CD4-positive, alpha-beta T cell (primary cell): ENCODE measurements at places on chromosomes 6 and 20. TPM values are rescaled to one million over a fixed set of nuclear protein-coding genes. Genes with fewer than 3 reads are reported as not detected.
A peak's percentile ranks its signal among the peaks of the same experiment; 100 is the strongest.

MUC21 gene
- not detected for total RNA-seq

GRCh38 chr6:56525974-56526789 lies 116.5 kb downstream of the DST start:
- no peaks in the 10 kb centered on the region for H3K4me1 ChIP-seq
- H3K27ac ChIP-seq, result no peak overlapping the region
- no peak for DNase-seq
- no peaks in the 10 kb centered on the region for H3K27me3 ChIP-seq

GRCh38 chr6:37451441-37452193 lies 18.6 kb downstream of the CMTR1 start:
- H3K4me1 ChIP-seq, result no peaks in the 10 kb centered on the region
- no peak overlapping the region for H3K27ac ChIP-seq
- no peaks in the 10 kb centered on the region for H3K27me3 ChIP-seq
- H3K36me3 ChIP-seq, result peaks cover 90% of the 10 kb centered on the region
- DNase-seq, result no peak
- no peak overlapping the region for H3K4me3 ChIP-seq

DNA sequence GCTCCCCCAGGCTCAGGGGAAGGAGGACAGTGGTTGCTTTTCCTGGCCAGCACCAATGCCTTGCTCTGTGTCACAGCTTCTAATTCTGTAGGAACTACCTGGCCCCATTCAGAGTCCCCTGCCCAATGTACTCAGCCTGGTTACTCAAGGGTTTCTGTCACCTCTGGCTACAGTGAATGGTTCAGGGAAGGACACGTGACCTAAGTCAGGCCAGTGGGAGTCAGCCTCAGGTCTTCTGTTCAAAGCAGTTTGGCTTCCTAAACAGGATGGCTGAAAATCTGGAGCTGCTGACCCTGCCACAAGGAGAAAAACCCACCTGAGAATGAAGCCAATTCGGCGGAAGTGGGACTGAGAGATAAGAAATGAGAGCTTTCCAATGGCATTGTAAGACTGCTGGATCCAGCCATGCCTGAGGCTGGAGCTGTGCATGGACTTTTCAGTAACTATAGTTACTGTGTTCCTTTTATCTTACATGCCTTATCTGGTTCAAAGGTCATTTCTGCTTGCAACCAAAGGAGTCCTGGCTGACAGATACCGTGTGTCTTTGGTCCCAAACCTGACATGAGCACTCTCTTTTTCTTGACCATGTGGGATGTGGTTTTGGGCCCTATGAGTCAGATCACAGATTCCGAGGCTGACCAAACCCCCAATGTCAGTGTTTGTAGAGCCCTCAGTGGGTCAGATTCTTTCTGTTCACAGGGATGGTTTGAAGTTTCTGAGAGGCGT lies 104.3 kb downstream of the SULF2 start:
- H3K36me3 ChIP-seq, result no peaks in the 10 kb centered on the region
- no peaks in the 10 kb centered on the region for H3K27me3 ChIP-seq
- H3K27ac ChIP-seq, result no peak overlapping the region

SLC22A16 gene
- total RNA-seq, result not detected

TMEM239 gene
- total RNA-seq, result not detected

GRCh38 chr6:26305641-26305969 lies 59.4 kb upstream of the BTN3A2 start:
- DNase-seq, result no peak
- H3K4me3 ChIP-seq, result peak overlapping the region; percentile 60
- no peak overlapping the region for H3K27ac ChIP-seq
- H3K27me3 ChIP-seq, result no peaks in the 10 kb centered on the region
- no peaks in the 10 kb centered on the region for H3K36me3 ChIP-seq
- H3K4me1 ChIP-seq, result peaks cover 5% of the 10 kb centered on the region

RIPOR2 gene
- total RNA-seq, result 129 TPM

- H3K4me1 ChIP-seq, result peaks cover 28% of the 10 kb centered on the region
- peak overlapping the region; percentile 59 for H3K4me3 ChIP-seq
- no peaks in the 10 kb centered on the region for H3K36me3 ChIP-seq
- peak; percentile 77 for DNase-seq
- H3K27me3 ChIP-seq, result no peaks in the 10 kb centered on the region
These were observed 93.9 kb upstream of the BTN3A2 start for GRCh38 chr6:26270903-26271667.

- H3K4me1 ChIP-seq, result no peaks in the 10 kb centered on the region
- H3K27ac ChIP-seq, result no peak overlapping the region
- no peak for DNase-seq
These were observed 19.5 kb upstream of the CNKSR3 start for GRCh38 chr6:154529957-154530356.

- H3K4me3 ChIP-seq, result no peak overlapping the region
- no peaks in the 10 kb centered on the region for H3K4me1 ChIP-seq
- H3K36me3 ChIP-seq, result no peaks in the 10 kb centered on the region
- no peak for DNase-seq
- H3K27ac ChIP-seq, result no peak overlapping the region
These were observed 112.9 kb upstream of the TOP1 start for GRCh38 chr20:40915756-40916155.

- peaks cover 52% of the 10 kb centered on the region for H3K27me3 ChIP-seq
- H3K27ac ChIP-seq, result no peak overlapping the region
- peak overlapping the region; percentile 51 for H3K4me3 ChIP-seq
These were observed 1.7 kb upstream of the DLL1 start for GRCh38 chr6:170292407-170293158.

CCN5 gene
- not detected for total RNA-seq

HLA-DMB gene
- 6.0 TPM for total RNA-seq

- no peaks in the 10 kb centered on the region for H3K27me3 ChIP-seq
- H3K27ac ChIP-seq, result no peak overlapping the region
- H3K4me3 ChIP-seq, result no peak overlapping the region
- H3K36me3 ChIP-seq, result no peaks in the 10 kb centered on the region
- DNase-seq, result no peak
- no peaks in the 10 kb centered on the region for H3K4me1 ChIP-seq
These were observed 679.7 kb upstream of the ID4 start for GRCh38 chr6:19157486-19157885.

HLA-DOA gene
- 6.1 TPM for total RNA-seq

DNA sequence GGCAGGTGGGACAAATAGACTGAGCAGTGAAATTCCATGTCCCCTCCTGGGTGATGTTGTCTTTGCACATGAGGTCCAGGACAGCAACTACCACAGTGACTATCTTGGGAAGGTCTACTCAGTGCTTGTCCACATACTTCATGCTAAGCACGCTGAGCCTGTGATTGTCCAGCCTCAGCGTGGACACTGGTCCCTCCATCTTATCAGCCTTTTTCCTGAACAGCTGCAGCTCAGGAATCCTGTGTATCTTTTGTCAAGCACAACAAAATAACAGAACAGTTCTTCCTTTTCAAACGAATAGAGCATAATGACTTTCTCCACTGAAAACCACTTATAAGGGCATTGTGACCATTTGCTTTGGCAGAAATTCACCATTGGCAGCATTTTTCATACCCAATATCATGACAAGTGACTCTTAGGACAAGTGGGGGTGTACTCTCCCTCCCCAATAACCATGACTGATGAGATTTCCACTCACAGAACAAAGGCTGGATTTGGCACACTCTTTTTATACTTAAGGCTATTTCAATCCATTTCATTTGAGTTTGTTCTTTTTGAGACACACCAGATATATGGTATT lies 90.3 kb downstream of the FYN start:
- H3K27ac ChIP-seq, result no peak overlapping the region
- H3K36me3 ChIP-seq, result peaks cover 32% of the 10 kb centered on the region
- H3K4me3 ChIP-seq, result no peak overlapping the region
- no peak for DNase-seq
- H3K27me3 ChIP-seq, result no peaks in the 10 kb centered on the region

DNA sequence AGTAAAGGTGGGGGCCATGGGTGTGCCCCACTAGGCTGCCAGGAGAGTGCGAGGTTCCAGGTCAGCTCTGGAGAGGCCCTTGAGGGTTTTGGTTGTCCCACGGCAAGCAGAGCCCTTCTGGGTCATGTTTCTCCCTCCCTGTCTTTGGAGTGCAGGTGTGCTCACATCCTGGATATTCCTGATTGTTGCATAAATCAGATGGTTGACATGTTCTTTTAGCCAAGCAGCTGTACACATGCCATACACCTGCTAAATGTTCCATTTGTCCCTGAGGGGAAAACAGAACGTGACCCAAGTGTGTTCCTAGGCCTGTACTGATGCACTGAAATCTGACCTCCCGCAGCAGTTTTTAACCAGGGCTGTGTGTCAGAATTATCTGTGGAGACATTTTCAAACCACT lies 77.5 kb upstream of the BEND3 start:
- no peak overlapping the region for H3K27ac ChIP-seq
- H3K4me3 ChIP-seq, result no peak overlapping the region
- H3K4me1 ChIP-seq, result no peaks in the 10 kb centered on the region
- no peak for DNase-seq
- peaks cover 11% of the 10 kb centered on the region for H3K36me3 ChIP-seq

GRCh38 chr6:170256641-170257040 lies 34.2 kb downstream of the DLL1 start:
- H3K27me3 ChIP-seq, result no peaks in the 10 kb centered on the region
- H3K36me3 ChIP-seq, result no peaks in the 10 kb centered on the region
- DNase-seq, result no peak
- H3K27ac ChIP-seq, result no peak overlapping the region
- no peaks in the 10 kb centered on the region for H3K4me1 ChIP-seq
- no peak overlapping the region for H3K4me3 ChIP-seq

DNA sequence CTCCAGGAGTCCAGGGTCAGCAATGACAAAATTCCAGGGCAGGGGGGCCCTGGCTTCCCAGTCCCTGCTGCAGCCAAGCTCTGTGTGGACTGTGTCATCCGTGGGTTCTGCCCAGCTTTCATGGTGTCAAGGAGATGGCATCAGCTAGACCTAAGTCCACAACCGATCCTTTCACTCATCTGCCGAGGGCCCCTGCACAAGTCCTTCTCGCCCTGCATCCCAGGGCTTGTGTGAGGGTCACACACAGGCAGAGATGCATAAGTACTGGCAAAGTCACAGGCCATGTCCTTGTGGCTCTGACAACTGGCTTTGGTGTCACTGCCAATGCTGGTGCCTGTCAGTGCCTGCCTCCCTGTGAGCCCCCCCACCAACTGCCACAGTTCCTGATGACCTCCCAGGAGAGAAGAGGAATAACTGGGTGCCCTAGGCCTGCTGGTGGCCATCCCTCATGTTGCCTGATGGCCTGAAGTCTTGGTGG lies 181.4 kb upstream of the CST7 start:
- H3K36me3 ChIP-seq, result no peaks in the 10 kb centered on the region
- H3K27ac ChIP-seq, result no peak overlapping the region
- no peak for DNase-seq
- H3K27me3 ChIP-seq, result no peaks in the 10 kb centered on the region

- DNase-seq, result no peak
- no peaks in the 10 kb centered on the region for H3K27me3 ChIP-seq
- no peak overlapping the region for H3K27ac ChIP-seq
- no peak overlapping the region for H3K4me3 ChIP-seq
These were observed 83.1 kb downstream of the PTCHD4 start for GRCh38 chr6:48027704-48028435.

SIRT5 gene
- 14.3 TPM for total RNA-seq
